NCI-H187 (cell line): ENCODE measurements at places on chromosomes 5 and 9.

- no peak for DNase-seq
These were observed 8.0 kb downstream of the EGFL7 start for GRCh38 chr9:136670576-136671253.

DNA sequence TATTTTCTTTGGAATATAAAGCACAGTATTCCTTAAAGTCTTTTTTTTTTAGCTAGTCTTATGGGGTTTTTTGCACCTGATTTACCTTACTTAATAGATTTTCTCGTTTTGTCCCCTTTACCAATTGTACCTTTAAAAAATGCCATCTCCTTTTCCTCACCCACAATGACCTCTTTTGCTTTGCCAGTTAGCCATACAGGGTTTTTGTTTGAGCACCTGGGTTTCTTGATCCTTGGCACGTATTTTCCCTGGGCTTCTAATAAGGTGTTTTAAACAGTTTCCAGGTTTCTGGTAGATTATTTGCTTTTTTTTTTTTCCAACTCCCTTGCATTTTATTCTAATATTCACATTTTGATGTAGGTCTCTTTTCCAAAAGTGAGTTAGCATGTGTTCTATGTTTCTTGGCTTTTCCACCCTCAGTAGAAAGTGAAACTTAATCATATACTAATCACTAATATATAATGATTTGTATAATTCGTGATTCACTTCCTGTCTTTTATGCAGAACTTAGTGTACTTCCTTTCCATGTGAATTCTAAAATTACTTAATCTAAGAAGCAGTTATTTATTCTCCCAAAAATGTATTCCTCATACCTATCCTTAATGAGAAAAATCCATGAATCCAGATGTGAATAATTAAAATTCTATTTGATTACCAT is 673.9 kb upstream of the RGMB start:
- no peak for DNase-seq

GRCh38 chr9:73216100-73216499 is 64.4 kb downstream of the ANXA1 start:
- DNase-seq = no peak

DNA sequence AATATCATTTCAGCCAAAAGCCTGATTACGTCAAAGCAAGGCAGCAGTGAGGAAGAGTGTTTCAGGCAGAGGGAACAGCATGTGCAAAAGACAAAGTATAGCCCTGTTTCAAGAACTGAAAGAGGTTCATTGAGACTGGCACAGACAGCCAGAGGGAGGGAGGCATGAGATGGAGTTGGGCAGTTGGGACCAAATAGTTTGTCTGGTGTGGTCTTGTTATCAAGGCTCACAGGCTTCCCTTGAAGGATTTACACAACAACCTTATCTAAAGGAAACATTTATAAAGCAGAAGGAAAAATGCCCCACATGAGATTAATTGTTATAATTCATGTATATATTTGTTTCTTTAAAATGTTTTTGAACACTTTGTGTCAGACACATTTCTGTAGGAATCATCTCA is 253.3 kb downstream of the DMAC1 start:
- DNase-seq = no peak

- no peak for DNase-seq
These were observed 20.4 kb upstream of the RFK start for GRCh38 chr9:76414661-76415060.

- no peak for DNase-seq
These were observed 218.2 kb upstream of the RFX3 start for GRCh38 chr9:3743901-3744413.

DNA sequence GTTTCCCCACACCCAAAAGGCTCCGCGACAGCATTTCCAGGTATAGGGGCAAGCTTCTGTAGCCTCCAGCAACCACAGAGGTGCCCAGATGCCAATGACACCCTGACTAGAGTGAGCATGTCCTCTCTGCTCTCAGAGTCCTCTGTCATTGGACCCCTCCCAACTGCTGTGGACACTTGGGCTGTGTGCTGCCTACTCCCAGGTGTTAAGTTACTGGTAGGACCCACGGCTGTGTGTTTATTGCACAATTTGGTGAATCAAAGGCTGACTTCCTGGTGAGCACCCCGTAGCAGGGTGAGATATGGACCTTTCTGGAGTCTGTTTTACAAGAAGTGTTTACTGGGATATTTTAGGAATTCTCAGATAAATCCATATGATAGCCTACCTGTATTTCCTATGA is 36.0 kb downstream of the SH3GL2 start:
- no peak for DNase-seq

GRCh38 chr5:120016717-120017382 is 387.5 kb downstream of the FAM170A start:
- DNase-seq = no peak

DNA sequence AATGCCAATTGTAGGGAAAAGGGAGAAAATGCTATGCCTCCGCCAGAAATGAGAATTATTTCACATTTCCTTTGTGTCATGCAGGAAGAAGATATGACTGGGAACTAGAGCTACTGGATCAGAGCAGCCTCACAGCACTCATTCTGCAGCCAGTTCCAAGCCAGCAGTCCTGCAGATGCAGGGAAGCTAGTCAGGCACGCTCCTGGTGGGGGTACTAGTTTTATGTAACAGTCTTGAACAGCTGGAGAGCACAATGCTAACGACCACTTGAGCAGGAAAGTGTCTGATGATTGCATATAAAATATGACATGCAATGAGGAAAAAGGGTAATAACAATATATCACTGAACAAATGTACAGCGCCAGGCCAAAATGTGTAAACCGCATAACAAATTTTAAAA is 21.7 kb downstream of the CDH10 start:
- DNase-seq = peak; percentile 44

DNA sequence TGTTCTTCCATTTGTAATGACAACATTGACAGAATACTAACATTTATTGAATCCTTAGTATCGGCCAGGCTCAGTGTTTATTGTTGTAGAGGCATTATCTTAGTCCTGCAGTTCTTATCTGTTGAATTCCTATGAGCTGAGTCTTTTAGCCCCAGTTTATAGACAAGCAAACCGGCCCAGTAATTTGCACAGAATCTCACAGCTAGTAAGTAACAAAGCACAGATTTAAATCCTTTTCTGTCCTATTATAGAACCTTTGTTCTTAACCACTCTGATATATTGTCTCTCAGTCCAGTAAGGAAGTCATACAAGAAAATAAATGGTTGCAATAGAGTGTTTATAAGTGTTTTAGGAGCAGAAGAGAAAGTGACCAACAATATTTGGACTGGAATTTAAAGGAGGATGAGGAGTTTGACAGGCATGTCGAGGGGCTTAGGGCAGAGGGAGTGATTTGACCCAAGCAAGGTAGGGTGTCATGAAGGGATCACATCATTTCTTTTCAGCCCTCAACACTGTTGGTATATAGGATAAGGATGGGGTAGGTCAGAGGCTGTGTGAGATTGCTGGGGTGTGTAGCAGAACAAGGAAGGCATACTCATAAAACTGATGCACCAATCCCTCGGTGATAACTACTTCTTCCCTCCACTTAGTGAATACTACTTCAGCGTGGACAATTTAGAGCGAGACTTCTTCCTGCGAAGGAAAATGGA is 39.5 kb downstream of the LARP1 start:
- DNase-seq = no peak

GRCh38 chr9:977838-978830 is 1.7 kb downstream of the DMRT3 start:
- DNase-seq = no peak

- DNase-seq = no peak
These were observed 565.0 kb downstream of the DMRTA1 start for GRCh38 chr9:23011669-23012068.

GRCh38 chr9:92607773-92608172 is 62.2 kb downstream of the IPPK start:
- peak; percentile 52 for DNase-seq

GRCh38 chr5:133817456-133817855 is 151.0 kb downstream of the C5orf15 start:
- no peak for DNase-seq
